ENCODE measurements at places on chromosomes 2 and 18. TPM values are rescaled to one million over a fixed set of nuclear protein-coding genes. Genes with fewer than 3 reads are reported as not detected.

- DNase-seq: no peak
Observed at GRCh38 chr2:133814890-133815289, 246.6 kb upstream of the NCKAP5 start.

- DNase-seq: no peak
Observed at GRCh38 chr2:174595891-174596397, 1.7 kb downstream of the WIPF1 start.

DNA sequence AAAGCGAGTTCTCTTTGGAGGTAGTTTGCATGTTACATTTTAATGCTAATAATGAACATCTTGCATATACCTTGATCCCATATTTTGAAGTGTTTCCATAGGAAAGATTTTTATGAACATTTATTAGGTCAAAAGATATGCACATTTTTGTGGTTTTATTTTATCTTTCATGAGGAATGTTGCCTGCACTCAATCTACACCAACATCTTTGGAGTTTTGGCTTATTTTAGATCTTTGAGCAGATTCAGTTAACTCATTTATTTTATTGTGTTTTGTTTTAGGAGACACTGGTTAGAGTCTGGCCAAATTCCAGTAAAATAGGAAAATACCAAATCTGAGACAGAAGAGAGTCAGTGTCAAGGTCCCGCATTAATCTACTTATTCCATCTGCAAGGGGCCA is 540.9 kb downstream of the RNF144A start:
- no peak for DNase-seq

GRCh38 chr18:3631887-3632286 is 181.9 kb downstream of the TGIF1 start:
- DNase-seq: no peak

GRCh38 chr2:169259402-169259801 is 102.9 kb downstream of the LRP2 start:
- DNase-seq: no peak

DNA sequence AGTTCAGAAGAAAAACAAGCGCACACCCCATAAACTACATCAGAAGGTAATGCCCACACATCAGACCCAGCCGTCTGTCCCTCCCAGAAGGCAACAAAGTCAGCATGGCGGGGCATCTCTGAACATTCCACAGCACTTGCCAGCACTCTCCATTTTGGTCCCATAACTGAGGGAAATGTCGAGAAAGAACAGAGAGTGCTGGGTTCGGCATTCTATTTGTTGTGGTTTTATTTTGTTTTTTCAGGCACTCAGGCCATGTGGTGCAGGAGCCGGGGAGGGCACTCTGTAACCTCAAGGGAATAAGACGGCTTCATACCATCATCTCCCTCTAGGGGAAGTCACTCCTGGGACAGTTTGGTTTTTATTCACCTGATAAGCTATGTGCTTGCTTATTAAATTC is 156.0 kb downstream of the SEPTIN10 start:
- DNase-seq: no peak

- DNase-seq: no peak
Observed at GRCh38 chr2:230809677-230810251, 55.0 kb upstream of the ITM2C start.

The NCKAP5 gene
- not detected for total RNA-seq

GRCh38 chr2:148201075-148202004 is 180.4 kb downstream of the MBD5 start:
- no peak for DNase-seq

GRCh38 chr18:48385596-48385995 is 23.6 kb downstream of the ZBTB7C start:
- no peak for DNase-seq

- no peak for DNase-seq
Observed at GRCh38 chr2:59044736-59045135, 803.6 kb upstream of the FANCL start.

- DNase-seq: no peak
Observed at GRCh38 chr2:239312741-239313667, 87.8 kb downstream of the HDAC4 start.

DNA sequence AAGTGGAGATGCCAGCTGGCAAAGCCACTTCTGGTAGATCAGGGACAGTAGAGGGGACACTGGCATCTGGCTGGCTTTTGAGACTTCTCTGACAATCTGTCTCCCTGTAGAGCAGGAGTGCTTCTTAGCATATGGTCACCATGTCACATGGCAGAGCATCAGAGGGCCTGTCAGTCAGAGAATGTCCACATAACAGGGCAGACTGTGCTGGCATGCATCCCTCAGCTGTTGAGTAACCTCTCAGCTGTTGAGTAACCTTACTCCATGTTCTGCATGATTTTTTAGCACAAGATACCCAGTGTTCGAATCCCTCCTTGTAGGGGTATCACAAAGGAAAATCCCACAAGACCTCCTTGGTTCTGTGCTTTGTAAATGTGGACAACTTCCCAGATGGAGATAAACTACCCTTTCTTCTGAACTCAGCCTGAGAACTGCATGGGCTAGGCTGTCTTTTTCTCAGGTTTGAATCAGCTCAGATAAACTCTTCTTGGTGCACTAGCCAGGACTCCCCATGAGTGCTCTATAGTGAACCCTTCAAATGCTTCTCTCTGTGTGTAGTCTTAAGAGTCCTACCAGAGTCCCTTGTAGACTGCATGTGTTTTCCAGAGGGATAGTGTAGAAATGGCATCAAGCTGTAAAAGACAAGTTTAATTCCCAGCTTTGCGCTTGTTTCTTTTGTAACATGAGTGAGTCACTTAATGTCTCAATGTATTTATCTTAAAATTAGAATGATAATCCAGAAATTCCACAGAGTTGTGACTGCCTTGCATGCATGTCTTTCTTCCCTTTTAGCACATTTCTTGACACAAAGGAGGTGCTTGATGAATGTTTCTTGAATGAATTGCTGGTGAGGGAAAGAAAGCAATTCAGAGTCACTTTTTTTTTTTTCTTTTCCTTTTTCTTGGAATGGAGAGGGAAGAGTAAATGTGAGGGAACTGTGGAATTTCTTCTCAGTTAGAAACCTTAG is 442.3 kb upstream of the HNMT start:
- no peak for DNase-seq

Data from PC-9 (cell line).